ENCODE measurements at places on chromosomes 1 and 21.

DNA sequence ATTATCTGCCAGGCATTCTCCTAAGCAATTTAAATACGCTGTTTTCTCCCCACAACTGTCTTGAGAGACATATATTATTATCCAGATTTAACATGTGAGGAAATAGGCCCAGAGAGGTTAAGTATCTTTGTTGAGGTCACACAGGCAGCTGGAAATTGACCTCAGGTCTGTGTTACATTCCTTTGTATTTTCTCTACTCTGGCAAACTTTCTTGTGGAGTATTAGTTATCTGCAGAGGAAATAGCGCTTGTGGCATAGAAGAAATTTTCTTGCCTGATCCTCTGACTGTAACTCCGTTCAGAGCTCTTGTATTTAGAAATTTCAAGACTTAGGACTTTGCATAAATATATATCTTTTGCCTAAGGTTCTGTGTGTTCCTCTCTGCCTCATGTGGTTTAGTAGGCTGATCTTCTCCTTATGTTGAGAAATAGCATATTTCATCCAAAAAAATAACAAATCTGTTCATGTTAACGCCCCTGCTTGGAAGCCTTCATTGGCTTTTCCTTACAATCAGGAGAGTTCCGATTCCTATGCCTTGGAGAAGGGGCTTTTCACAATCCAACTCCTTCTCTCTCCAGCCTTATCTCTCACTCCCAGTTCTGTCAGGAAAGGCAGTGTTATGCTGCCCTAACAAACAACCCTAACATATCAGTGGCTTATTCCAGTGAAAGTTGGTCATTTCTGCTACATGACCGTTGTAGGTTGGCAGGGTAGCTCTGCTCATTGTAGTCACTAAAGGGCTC, 2.5 kb upstream of the JUN start:
- DNase-seq: no peak

- no peak for DNase-seq
Measured at GRCh38 chr1:71422221-71422620, 341.4 kb upstream of the ZRANB2 start.

DNA sequence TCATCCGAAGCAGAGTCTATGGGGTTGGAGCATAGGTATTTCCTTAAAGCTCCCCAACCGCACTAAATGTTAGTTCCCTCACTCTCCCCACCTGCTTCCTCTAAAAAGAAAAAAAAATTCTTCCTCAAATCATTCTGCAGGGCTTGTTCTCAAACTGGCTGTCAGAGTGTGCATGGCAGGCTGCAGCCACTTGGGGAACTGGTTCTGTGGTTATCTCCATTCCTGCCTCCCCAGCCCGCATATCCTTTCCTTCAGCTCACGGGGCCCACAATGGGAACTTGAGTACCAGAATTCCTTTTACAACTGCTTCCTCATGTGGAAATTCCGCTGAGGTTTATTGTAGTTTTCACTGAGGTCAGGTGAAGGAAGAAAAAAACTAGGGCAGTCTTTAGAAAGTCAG, 159.2 kb downstream of the PIGK start:
- no peak for DNase-seq

DNA sequence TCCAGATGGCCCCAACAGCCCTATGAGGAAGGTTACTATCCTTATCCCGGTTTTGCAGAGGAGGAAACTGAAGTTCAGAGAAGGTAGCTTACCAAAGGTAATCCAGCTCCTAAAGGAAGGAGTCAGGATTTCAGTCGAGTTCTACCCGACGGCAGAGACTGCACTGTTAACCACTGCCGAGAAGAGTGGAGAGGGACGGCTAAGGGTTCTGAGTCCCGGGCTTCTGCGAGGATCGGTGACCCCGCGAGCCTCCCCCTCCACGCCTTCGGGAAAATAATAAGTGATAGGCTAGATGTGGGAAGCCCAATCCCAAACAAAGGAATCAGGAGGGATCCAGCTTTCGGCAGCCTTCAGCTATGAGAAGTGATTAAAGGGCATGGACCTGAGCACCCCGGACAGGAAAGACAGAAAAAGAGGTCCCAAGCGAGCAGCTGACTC, 587 bp downstream of the TMEM53 start:
- DNase-seq: no peak

DNA sequence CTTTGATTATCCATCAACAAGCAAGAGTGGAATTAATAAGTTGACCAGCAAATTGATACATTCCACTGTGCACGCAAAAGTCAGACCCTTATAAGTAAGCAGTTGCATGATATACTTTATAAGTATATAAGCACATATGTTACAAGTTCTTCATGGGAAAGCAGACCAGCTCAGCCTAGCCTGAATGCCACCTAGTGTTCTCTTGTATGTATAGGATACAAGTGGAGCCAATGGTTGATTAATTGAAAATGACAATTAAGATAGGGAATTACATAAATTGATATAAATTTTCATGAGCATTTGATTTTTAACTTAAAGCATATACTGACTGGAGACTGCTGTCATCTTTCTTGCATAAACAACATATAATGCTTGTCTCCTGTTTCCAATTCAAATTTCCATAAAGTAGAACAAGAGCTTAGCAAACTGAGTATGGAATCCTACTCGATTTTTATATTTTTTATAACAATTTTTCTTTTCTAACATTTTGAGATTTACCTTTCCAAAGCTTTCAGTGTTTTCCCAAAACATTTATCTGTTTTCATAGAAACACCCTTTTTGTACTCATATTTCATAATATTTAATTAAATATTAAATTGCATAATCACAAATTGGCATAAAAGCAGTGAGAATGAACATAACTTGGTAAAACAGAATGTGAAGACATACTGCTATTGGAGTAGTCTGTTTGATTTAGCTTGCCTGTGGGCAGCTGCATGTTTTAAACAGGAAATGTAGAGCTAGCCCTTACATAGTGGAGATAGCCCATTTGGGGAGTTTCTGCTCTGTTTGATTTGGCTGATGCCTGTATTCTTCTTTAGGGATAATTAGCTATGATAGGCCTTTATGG, 62.8 kb downstream of the MAGI3 start:
- no peak for DNase-seq

GRCh38 chr1:45887156-45887842, 83.9 kb downstream of the MAST2 start:
- DNase-seq: no peak

GRCh38 chr1:12475947-12476346, 142.1 kb downstream of the DHRS3 start:
- no peak for DNase-seq

DNA sequence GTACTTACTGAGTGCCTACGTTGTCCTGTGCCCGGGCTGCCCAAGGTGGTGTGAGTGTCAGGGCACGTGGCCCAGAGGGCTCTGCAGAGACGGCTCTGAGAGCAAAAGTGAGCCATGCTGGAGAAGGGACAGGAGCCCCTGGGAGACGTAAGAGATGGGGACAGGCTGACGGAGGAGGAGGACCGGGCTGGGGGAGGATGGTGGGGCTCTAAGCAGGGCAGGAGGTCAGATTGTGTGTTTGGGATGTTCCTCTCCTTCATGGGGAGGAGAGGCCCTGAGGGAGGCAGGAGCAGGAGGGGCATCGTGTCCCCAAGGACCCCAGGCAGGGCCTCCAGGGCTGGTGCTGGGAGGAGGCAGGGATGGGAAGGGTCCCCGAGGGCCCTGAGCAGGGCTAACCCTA, 158.9 kb downstream of the PCBP3 start:
- no peak for DNase-seq

DNA sequence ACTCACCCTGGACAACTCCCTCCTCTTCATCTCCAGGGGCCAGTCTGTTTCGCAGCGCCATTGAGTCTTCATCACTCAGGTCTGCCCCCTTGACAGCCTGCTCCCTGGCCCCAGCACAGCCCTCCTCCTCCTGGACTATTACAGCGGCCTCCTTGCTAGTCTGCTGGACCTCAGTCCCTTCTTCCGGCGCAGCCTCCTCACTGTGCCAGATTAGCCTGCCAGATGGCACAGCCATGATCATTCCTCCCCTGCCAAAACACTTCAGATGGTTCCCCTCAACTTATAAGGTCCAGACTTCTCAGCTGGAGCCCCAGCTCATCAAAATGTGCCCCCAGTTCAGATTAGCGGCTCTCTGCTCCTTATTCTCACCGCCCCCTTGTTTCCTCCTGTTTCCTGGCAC, 7.0 kb upstream of the CELSR2 start:
- no peak for DNase-seq

DNA sequence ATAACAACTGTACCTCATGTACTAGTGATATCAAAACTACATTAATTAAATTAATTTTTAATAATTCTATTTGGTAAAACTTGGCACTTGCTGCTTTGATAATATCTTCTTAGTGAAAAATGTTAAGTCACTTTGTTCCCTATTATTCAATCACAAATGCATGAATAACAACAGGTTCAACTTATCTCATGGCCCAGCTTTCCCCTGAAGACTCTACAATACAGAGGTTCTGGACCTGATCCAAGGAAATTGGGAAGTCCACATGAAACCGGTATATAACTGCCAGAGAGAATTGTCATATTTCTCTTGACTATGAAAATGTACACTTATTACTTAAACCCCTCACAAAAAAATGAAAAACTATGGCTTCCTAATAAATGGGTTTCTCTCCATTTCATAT, 33.9 kb upstream of the PTPRC start:
- no peak for DNase-seq

GRCh38 chr1:189693140-189693539, 784.5 kb downstream of the BRINP3 start:
- DNase-seq: no peak

GRCh38 chr1:228732426-228732825, 2.9 kb upstream of the RHOU start:
- DNase-seq: no peak

- no peak for DNase-seq
Measured at GRCh38 chr1:69410893-69411292, 156.8 kb upstream of the LRRC7 start.
